Activated CD4-positive, alpha-beta T cell treated with anti-CD3 and anti-CD28 coated beads, Interleukin-2, amount 10 ng/mL, durations not matched to agents 7 days and 5 days (primary cell): ENCODE measurements at places on chromosomes 5 and 9.

DNA sequence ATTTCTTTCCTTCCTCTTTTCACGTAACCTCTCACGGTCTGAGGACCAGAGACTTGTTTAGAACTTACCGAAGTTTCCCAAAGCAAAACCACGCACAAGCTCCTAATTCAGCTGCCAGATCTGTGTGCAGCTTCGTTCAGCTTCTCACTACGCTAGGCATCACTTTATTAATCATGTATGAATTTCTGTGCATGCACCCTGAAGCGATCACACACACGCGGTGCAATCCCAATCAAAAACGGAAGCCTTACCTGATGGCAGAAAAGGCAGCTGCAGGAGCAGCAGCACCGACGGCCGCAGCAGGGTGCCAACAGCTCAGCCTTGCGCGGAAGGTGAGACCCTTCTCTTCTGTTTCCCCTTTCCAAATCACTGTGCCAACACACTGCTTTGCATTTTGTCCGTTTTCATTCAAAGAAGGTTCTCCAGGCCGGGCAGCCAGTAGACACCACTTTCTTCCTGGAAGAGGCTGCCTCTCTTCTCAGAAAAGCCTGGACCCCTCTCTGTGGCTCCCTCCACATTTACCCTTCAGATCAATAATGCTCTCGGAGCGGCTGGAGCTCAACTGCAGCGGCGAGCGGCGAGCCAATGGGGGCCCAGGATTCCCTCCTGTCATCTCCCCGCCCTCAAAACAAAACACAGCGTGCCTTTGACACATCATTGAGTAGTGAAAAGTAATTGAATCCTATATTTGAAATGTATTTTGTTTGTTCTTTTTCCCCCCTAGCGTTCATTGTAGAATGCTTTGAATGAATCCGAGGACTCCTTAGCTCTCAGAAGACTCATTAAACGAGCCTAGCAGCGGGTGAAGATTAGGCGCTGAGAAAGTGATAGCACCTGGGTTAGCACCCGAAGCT is at the start of gene CDH12:
CDH12 (minus strand) TSS at position 538 of the 854 bp plus-strand sequence.
- no peak for DNase-seq

DNA sequence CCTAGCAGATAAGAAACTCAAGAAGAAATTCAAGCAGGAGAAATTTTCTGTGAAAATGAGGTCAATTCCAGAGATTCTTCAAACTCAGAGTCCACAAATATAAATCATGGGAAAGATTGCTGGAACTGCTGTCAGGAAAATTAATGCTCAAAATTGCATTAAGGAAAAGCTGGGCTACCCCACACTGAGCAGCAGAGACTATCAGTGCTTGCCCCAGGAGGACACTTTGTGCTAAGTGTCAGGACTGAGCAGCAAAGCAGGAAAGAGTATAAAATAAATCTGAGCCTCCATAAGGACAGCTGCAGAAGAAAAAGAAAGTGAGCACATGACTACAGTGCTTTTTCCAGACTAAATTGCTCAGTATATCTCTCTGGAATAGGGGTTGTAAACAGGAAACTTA is 81.6 kb downstream of the RGS7BP start:
- no peak for DNase-seq

GRCh38 chr9:92064711-92065110 is 50.5 kb downstream of the SPTLC1 start:
- no peak for DNase-seq

DNA sequence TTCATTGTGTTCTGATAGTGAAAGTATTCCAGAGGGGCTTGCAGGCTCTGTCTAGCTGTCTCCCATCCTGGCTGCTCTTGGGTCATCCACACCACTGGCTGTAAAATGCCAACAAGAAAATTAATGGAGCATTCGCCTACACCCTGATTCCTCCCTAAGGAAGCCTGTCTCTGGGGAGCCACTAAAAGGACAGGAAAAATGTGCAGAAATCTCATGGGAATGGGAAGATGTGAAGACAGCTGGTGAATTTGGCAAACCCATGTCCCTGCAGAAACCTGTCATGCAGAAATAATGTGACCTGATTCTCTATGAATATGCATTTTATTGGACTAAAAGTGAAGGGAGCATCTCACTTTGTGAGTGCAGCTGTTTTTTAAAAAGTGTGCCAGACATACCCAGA is 265.6 kb downstream of the TUSC1 start:
- no peak for DNase-seq

DNA sequence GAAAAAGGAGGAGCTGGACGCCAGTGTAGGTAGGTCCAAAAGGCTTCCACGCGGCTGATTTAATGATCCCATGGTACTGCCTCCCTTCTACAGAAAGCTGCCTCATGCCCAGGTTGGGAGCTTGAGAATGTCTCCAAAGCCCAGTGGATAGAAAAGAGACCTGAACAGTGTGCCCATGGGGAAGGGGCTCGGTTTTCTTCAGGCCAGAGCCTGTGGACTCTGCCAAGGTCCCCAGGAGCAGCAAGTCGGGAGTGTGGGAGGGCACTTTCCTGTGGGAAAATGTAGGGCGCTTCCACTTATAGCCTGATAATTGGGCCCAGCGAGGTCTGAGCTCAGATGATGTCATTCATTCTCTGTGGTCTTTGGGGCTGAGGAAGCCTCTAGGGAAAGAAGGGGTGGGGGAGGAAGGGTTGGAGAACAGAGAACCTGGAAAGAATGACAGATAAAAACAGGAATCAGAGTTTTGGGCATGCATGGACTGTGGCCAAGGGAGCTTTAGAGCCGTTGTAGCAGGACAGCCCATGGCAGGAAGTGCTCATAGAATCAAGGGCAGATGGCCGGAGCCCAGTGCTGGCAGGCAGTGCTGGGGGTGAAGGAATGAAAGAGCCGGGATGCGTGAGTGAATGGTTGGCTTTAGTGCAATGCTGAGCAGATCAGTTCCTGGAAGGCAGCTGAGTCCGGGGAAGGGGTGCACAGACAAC is 42.5 kb upstream of the SH3PXD2B start:
- no peak for DNase-seq

DNA sequence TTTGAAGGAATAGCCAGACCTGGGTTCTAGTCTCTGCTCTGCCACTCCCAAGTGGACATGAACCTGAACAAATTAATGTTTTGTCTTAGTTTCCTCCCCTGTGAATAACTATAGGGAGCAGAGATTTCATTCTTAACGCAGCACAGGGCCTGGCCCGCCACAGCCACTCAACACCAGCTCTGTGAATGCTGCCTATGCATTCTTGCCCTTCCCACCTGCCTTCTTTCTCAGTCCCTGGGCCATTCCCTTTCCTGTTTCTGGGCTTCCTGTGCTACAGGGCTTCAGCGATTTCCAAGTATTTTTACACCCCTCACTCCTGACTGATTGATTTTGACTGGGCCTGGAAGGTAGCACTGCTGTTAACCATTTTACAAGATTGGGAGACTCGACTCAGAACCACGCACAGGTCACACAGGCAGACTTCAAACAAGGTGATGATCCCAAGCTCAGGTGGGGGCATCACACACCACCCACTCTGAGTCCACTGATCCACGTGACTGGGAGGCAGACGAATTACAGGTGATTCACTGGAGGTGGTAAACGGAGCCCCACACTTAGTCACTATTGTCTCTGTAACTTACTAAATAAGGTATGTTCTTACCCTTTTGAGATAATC is 21.4 kb downstream of the PTPN3 start:
- no peak for DNase-seq

DNA sequence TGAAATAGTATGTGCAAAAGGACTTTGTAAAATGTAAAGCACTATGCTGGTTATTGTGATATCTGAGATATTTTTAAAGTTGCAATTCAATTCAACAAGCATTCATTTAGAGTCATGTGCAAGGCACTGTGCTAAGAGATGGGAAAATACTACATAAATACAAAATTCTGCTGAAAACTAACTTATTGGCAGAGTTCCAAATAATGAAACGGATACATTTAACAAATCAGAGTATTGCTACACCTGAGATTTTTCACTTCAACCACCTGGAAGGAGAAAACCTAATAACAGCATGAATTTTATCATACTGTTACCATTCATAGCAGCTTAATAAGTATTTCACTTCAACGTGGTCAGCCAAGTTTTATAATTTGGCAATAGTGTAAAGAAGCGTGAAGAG is 6.1 kb upstream of the CTNNAL1 start:
- no peak for DNase-seq

- DNase-seq: no peak
These were observed 12.4 kb downstream of the PTGS1 start for GRCh38 chr9:122382901-122383850.

GRCh38 chr5:61667525-61668218 is 335.6 kb downstream of the ZSWIM6 start:
- no peak for DNase-seq
